Lower leg skin (tissue), 4 donors: ENCODE measurements at places on chromosomes 12 and 14. TPM values are rescaled to one million over a fixed set of nuclear protein-coding genes. Genes with fewer than 3 reads are reported as not detected.

HCFC2 gene
- total RNA-seq: 18.9 TPM

ABCD2 gene
- total RNA-seq: 0.08 TPM

DUSP6 gene
- total RNA-seq: 57.5 TPM

CLEC12A gene
- total RNA-seq: not detected

NRL gene
- total RNA-seq: 2.2 TPM

IGF1 gene
- total RNA-seq: 6.2 TPM

RASAL1 gene
- 42.9 TPM for total RNA-seq

RFX4 gene
- total RNA-seq: not detected

RND1 gene
- 1.2 TPM for total RNA-seq

GPR65 gene
- 0.23 TPM for total RNA-seq

GPR137C gene
- 0.15 TPM for total RNA-seq

FOXG1 gene
- not detected for total RNA-seq

IFNG-AS1 gene
- not detected for total RNA-seq

TCTN2 gene
- total RNA-seq: 14.6 TPM

TRIM9 gene
- total RNA-seq: 1.0 TPM

SERPINA1 gene
- total RNA-seq: 3.9 TPM

ADAM20 gene
- total RNA-seq: 2.1 TPM

SDR9C7 gene
- total RNA-seq: 161 TPM
